Muscle of leg (tissue), 16 donors: ENCODE measurements at places on chromosomes 11 and 22.
A peak's percentile ranks its signal among the peaks of the same experiment; 100 is the strongest.

DNA sequence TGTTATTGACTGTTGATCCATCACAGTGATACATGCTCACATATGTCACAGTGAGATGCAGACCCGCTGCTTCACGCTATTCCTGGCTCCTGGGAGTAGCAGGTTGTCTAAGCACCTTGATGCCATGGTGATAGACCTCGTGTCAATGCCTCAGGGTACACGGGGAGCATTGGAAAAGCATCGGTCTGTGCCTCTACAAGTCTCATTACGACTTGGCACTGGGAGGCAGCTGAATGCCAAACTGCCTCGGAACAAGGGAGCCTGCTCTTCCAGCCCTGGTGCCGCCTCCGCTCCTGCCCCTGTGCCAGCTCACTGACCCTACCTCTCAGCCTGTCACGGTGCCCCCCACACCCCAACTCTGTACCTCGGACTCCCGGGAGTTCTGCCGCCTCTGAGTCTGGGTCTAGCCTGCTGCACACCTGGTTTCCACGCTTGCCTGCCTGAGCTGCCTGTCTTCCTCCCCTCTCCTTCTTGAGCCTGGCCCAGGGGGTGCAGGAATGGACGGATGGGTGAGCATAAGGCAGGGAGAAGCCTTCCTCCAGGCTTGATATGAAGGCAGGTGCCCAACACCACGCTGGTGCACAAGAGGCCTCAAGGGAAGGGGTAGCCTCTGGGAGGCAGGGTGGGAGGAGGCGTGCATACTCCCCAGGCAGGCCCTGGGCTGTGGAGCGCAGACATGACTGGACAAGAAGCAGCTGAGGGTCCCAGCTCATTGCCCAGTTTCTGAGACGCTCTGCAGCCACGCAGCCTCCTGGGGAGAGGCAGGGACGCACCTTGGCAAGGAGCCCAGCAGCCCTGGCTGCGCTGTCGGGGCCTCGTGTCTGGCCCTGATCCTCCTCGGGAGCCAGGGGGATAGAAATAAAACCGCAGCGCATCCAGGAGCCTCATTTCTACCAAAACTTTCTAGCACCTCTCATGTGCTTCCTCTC lies 1.8 kb upstream of the NFAM1 start:
- DNase-seq, result no peak

GRCh38 chr11:132590986-132591385 lies 941.3 kb downstream of the OPCML start:
- DNase-seq, result no peak

GRCh38 chr11:7219491-7219890 lies 32.2 kb upstream of the SYT9 start:
- no peak for DNase-seq

DNA sequence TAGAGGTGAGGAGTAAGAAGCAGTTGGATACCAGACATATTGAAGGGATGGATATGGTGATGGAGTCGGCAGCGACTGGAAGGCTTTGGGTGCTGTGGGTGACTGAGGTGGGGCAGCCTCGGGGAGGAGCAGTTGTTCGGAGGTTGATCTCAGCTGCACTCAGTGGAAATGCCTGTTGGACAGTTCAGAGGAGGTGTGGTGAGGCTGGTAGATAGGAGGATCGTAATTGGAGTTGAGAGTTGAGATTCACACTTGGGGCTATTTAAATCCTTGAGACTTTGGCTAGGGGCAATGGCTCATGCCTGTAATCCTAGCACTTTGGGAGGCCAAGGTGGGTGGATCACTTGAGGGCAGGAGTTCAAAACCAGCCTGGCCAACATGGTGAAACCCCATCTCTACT lies 6.9 kb downstream of the OTUB1 start:
- no peak for DNase-seq

DNA sequence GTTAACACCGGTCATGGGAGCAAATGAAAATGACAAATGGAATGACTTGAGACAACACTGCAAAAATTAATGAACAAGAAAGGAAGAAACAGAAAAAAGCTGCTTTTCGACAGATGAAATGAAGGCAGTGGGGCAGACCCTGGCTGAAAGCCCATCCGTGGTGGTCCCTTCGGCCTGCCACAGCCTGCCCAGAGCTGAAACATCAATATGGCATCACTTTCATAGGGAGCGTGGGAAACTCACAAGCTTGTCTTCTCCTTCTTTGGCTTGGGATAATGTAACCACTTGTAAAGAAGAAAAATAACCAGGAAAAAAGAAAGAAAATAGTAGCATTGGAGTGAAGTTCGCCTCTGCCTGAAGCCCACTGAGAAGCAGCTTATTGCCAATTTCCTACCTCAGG lies 78.8 kb downstream of the CTTN start:
- no peak for DNase-seq

GRCh38 chr11:1193326-1194230 lies 29.3 kb upstream of the MUC5B start:
- DNase-seq, result no peak

GRCh38 chr11:73384872-73385689 lies 8.9 kb downstream of the RELT start:
- DNase-seq, result peak; percentile 76

DNA sequence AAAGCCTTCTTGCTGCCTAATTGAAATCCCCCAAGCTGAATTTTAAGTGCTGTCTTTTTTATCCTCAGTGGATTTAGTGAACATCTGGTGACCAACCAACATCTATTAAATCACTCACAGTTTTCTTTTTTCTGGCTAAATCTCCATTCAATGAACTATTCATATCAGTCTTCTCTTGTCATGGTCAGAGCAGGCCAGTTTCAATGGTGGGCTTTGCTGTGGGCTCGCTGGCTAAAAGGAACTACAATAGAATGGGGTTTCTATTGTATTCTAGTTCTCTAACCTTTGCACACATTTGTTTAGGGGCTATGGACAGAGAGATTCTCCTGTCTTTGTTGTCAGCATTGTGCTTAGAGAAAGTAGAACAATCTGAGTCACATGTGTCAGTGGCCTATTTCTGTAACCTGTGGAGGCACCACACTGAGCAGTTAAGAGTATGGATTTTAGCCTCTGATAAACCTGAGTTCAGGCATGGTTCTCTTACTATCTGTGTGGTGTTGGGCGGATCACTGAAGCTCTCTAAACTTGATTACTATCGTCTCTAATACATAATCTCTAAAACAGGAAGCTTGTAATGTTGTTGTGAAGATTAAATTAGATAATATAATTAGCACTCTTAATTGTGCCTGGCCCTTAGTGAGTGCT lies 94.2 kb upstream of the CADM1 start:
- DNase-seq, result no peak

DNA sequence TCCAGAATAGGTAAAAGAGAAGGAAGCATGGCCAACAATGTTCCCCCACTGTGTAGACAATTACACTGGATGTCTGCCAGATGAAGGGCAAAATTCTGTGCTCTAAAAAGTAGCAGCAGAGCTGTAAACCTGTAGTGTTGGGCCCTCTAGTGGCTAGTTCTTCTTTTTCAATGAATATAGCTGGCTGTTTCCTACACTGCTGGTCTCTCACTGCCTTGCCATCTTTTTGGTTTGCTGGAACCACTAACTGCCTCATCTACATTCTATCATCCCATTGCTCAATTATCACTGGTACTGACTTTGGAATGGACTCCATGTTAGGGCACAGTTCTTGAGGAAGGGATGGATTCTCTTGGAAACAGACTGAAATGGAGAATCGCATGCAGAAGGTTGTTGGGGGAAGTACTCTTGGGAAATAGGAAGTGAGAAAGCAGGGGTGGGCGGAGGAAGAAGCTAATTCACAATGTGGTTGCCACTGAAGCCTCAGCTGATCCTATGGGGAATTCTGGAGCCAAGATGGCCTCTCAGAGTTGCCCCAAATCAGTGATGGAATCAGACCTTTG lies 17.9 kb downstream of the KCNE3 start:
- DNase-seq, result peak; percentile 87

DNA sequence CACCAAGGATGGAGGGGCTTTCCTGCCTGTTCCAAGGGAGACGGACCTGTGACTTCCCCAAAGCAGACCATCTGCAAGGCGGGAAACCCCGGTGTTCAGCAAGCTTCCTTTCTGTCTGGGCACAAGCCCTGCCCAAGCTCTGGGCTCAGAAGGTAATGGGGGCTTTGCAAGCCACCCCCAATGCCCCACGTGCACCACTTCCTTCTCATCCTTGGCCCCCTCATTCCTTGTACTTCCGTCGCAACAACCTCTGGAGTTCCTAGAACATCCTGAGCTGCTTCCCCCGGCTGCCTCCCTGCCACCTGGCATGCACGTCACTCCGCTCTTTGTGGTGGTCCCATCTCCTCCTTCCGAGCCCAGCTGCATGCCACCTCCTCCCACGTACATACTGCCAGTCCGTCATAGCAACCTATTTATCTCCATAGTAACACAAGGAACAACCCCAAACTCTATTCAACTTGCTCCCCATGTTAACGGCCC lies 3.9 kb downstream of the MYEOV start:
- peak; percentile 38 for DNase-seq

- DNase-seq, result no peak
Measured at GRCh38 chr11:95132956-95133355, 43.3 kb downstream of the ENDOD1 start.

DNA sequence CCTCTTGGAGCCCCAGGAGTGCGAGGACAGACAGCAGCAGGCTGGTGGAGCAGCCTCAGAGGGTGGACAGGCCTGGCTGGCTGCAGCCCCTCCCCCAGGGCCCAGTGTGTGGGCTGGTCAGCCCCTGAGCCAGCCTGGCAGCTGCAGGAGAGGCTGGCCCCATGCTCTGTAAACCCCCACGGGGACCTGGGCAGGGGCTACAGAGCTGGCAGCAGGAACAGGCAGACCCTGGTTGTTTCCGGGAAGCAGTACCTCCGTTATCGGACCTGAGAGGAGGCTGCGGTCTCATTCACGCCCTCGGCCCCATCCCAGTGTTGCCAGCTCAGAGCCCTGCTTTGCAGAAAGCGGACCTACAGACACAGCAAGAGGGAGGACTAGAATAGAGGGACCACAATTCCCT lies 38.5 kb upstream of the COMT start:
- DNase-seq, result peak; percentile 57

- no peak for DNase-seq
Measured at GRCh38 chr22:34108168-34108567, 187.9 kb upstream of the LARGE1 start.

DNA sequence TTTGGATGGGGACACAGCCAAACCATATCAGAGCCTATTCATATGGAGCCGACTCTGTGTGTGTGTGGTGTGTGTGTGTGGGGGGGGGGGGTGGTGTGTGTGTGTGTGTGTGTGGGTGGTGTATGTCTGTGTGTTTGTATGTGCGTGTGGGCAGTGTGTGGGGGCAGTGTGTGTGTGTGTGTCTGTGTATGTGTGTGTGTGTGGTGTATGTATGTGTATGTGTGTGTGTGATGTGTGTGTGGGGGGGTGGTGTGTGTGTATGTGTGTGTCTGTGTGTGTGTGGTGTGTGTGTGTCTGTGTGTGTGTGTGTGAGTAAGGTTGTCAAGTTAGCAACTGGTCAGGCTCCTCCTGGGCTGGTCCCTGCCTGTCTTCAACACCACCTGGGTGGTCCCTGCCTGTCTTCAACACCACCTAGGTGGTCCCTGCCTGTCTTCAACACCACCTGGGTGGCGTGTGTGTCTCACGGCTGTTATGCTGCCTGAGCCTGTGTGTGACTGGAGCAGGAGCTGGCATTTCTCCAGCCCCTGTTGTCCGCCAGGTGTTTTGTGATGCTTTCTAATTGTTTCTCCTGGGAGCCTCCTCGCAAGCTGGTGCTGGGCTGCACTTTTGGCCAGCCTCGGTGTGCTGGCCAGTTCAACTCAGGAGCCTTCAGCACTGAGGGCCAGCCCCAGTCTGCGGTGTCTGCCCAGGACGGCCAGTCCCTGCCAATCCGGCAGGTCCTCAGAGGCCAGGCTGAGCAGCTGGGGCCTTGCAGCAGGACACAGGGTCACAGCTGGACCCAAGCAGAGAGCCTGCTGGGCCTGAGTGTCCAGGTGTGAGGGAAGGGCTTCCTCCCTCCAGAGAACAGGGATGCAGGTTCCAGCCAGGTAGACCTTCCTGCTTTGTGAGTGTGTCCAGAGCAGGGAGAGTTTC lies 21.5 kb upstream of the PVALB start:
- DNase-seq, result no peak

- no peak for DNase-seq
Measured at GRCh38 chr22:26047920-26048319, 121.3 kb upstream of the SEZ6L start.

- DNase-seq, result peak; percentile 34
Measured at GRCh38 chr11:24348908-24349307, 147.9 kb upstream of the LUZP2 start.

DNA sequence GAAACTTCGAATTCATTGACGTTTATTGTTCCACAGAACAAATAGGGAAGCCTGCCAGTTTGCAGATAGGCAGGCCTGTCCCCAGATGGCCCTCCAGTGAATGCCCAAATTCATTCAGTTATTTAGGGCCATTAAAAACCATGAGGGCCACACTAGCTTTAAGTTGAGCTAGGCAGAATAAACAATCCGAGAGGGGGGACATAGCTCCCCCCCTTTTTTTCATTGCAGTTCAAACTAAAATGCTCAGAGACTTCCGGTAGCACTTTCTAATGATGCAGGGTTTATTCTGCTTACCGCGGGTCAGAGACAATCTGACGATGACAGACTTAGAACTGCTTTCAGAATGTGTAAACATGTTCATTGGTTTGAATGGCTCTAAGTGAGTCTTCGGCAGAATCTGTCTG lies 72.0 kb downstream of the ZBTB16 start:
- DNase-seq, result no peak

DNA sequence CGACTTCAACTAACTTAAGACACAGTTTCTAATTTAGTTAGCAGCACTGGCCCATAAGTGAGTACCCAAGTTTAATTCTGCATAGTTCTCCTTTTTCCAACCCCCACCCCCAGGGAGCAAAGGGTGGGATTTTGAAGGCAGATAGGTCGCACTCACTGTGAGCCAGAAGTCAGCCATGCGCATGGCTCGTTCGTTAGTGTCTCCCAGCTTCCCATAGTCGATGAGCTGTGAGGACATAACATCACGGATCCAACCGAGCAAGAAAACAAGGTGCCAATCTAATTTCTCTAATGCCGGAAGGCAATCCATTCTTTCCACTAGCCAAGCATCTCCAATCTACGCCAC lies 577 bp downstream of the MRPL17 start:
- DNase-seq, result no peak

DNA sequence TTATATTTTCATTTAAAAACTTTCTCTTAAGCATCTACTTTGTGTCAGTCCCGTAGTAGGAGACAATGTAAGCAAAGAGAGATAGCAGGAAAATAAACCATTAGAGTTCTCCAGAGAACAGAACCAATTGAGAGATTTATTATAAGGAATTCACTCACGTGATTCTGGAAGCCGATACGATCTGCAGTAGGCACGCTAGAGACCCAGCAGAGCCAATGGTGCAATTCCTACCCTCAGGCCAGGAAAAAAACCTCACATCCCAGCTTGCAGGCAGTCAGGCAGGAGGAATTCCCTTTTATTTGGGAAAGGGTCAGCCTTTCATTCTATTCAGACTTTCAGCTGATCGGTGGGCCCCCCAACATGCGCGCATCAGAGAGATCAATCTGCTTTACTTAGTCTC lies 7.3 kb upstream of the PLEKHA7 start:
- DNase-seq, result no peak

DNA sequence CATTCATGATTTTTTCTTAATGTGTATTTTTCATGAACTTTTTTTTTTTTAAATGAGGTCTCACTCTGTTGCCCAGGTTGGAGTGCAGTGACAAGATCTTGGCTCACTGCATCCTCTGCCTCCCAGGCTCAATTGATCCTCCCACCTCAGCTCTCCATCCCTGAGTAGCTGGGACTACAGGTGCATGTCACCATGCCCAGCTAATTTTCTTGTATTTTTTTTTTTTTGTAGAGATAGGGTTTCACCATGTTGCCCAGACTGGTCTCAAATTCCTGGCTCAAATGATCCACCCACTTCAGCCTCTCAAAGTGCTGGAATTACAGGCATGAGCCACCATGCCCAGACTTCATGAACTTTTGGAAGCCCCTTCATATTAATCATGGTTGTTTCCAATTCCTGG lies 49.7 kb downstream of the ADAMTS15 start:
- DNase-seq, result no peak
